CD4-positive, alpha-beta memory T cell (primary cell): ENCODE measurements at places on chromosomes 4 and X.
A peak's percentile ranks its signal among the peaks of the same experiment; 100 is the strongest.

- no peak for DNase-seq
Measured at GRCh38 chr4:11264841-11265240, 163.9 kb downstream of the HS3ST1 start.

DNA sequence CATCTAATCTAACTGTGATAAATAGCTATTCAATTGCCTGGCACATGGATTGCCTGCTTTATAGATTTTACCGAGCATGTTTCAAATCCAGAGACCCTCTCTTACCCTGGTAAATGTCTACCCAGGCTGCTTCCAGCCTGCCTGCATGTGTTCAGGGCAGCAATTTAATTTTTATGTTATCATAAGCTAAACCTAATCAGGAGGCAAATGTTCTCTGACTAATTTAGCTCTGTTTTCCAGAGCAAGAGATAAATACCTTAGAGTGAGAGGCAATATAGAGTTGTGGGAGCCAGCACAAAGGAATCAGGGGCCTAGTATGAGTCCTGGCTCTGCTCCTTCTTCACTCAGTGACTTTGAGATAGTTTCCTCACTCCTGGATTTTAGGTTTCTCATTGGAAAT is 37.7 kb downstream of the PARM1 start:
- DNase-seq = no peak

DNA sequence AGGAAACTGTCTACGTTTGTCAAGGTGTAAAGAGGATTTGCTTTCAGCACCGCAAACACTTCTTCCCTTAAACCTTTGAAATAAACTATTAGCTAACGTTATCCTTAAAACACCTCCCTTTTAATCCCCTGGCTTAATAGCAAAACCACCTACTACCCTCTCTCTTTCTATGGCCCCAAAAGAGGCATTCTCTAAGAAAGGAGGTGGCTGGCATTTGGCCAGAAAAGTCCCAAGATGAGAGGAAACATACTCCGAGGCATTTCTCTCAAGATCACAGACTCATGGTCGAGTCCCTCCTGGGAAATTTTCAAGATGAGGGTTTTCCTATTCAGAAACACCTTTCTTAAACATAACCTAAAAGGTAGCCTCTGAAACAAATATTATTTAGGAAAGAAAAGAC is 60.6 kb upstream of the VCX3B start:
- DNase-seq = no peak

GRCh38 chrX:154486052-154486395 is 391 bp downstream of the UBL4A start:
- DNase-seq = peak; percentile 29

- DNase-seq = no peak
Measured at GRCh38 chr4:150679018-150679764, 97.2 kb downstream of the MAB21L2 start.
